Muscle of leg (tissue), 16 donors: ENCODE measurements at places on chromosomes 16 and 17. TPM values are rescaled to one million over a fixed set of nuclear protein-coding genes. Genes with fewer than 3 reads are reported as not detected.

GRCh38 chr17:51427856-51428255 lies 167.5 kb downstream of the UTP18 start:
- H3K4me3 ChIP-seq, result no peak overlapping the region
- no peaks in the 10 kb centered on the region for H3K27me3 ChIP-seq
- peaks cover 7% of the 10 kb centered on the region for H3K4me1 ChIP-seq
- H3K27ac ChIP-seq, result no peak overlapping the region
- no peak for DNase-seq

CCDC154 gene
- 2.1 TPM for total RNA-seq

- H3K36me3 ChIP-seq, result peaks cover 7% of the 10 kb centered on the region
- H3K27ac ChIP-seq, result peak overlapping the region; percentile 67
- H3K4me3 ChIP-seq, result no peak overlapping the region
- DNase-seq, result peak; percentile 56
- H3K4me1 ChIP-seq, result peaks cover 30% of the 10 kb centered on the region
Measured at GRCh38 chr17:78665952-78666920, 89.0 kb upstream of the DNAH17 start.

DNA sequence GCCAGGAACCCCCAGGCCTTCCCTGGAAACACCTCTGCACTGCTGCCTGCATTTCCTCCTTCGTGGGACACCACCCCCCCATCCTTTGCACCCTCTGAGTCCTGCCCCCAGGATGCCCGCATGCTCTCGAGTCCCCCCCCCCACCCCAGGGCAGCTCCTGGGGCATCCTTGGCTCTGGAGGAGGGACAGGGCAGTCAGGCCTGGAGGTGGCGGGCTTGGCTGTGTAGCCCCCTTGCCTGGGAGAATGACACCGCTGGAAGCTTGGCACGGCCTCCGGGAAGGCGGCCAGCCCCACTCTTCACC lies 98.9 kb upstream of the GSE1 start:
- H3K4me3 ChIP-seq, result no peak overlapping the region
- H3K27me3 ChIP-seq, result no peaks in the 10 kb centered on the region
- peaks cover 4% of the 10 kb centered on the region for H3K36me3 ChIP-seq

GRCh38 chr17:1060991-1061390 lies 64.1 kb downstream of the TIMM22 start:
- H3K27me3 ChIP-seq, result no peaks in the 10 kb centered on the region
- H3K36me3 ChIP-seq, result peaks cover 42% of the 10 kb centered on the region
- no peak overlapping the region for H3K4me3 ChIP-seq
- H3K27ac ChIP-seq, result peak overlapping the region; percentile 47
- H3K4me1 ChIP-seq, result peaks cover 3% of the 10 kb centered on the region
- DNase-seq, result peak; percentile 78
